ENCODE measurements at places on chromosomes 11 and 22. TPM values are rescaled to one million over a fixed set of nuclear protein-coding genes. Genes with fewer than 3 reads are reported as not detected.

Gene PRCP
- total RNA-seq, result 28.8 TPM

DNA sequence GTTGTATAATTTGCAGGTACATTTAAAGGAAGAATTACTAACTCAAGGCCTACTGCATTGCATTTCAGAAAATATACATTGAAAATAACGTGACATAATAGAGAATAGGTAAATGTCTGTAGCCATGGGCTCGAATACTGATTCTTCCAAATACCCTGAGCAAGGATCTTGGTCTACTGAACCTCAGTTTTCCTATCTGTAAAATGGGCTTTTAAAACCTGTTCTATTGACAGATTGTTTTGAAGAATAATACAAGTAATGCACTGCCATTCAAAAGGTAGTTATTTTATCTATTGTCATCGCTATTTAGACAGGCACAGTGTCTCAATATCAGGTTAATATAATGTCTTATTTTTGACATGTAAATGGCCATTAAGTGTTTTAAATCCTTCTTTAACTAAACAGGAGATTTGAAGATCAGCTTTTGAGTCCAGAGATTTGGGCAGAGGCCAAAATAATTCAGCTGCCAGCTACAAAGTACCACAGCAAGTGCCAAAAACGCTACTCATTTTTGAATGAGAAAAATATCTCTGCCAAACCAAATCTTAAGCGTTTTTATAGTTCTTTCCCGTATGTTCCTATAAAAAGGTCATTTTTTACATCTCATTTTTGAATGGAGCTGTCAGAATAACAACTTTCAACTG lies 56.7 kb downstream of the CTSC start:
- H3K27ac ChIP-seq, result no peak overlapping the region
- H3K4me3 ChIP-seq, result no peak overlapping the region
- H3K27me3 ChIP-seq, result no peaks in the 10 kb centered on the region
- H3K4me1 ChIP-seq, result peaks cover 6% of the 10 kb centered on the region
- H3K36me3 ChIP-seq, result no peaks in the 10 kb centered on the region

DNA sequence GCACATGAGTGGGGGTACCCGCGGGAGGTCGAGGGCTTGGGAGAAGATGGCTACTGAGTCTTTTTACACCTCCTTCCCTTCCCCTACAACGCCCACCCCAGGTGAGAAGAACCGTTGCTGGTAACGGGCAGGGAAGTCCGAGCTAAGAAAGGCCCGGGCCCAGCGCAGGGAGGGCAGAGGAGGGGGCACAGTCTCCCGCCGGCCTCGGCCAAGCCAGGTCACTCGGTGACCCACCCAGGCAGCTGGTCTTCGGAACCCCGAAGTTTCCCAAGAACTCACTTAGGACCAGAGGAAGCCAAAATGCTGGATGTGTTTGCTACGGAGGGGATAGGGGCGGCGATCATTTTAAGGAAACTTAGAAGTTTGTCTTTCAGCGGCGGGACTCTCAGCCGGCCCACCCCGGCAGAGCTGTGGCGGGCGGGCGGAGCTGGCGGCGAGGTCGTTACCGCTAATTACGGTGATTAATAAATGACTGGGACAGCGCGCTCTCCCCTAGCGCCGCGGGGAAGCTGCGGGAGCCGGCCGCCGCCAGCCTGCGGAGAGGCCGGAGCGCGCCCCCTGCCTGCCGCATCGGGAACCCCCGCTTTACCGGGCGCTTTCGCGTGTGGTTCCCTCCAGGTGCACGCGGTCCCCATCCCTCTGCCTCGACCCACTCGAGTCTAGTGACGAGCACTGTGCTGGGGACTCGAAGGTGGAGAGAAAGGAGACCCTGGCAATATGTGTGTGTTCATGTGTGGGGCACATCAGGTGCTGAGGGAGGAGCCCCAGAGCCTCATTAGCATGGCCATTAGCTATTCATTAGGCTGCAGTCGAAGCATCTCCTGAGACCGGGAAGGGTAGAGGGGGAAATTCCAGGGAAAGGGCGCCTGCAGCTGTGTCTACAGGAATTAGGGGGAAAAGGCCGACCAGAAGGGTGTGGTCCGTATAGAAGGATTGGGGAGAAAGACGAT lies 945 bp downstream of the ROBO3 start:
- no peaks in the 10 kb centered on the region for H3K36me3 ChIP-seq
- H3K4me3 ChIP-seq, result peak overlapping the region; percentile 28
- peak; percentile 54 for DNase-seq
- H3K27ac ChIP-seq, result no peak overlapping the region
- peaks cover 42% of the 10 kb centered on the region for H3K4me1 ChIP-seq

- no peaks in the 10 kb centered on the region for H3K27me3 ChIP-seq
- H3K27ac ChIP-seq, result no peak overlapping the region
- no peak overlapping the region for H3K4me3 ChIP-seq
- no peaks in the 10 kb centered on the region for H3K4me1 ChIP-seq
- no peak for DNase-seq
Measured at GRCh38 chr22:21961886-21962654, 9.4 kb upstream of the PPM1F start.

DNA sequence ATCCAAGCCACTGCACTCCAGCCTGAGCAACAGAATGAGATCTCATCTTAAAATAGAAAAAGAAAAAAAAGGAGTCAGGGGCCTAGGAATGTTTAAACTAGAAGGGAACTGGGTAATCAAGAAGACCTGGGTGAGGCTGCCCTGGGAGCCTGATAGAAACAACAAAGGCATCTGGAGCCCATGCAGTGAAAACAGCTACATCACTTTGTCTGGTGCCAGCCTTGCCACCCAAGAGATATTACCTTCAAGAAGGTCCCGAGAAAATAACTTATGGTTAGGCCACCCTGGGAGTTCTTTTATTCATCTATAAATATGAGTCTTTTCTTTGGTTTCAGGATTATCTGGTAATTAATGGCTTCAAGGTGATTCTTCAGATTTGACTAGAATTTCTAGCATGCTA lies 412.1 kb downstream of the METTL15 start:
- no peaks in the 10 kb centered on the region for H3K27me3 ChIP-seq
- no peaks in the 10 kb centered on the region for H3K4me1 ChIP-seq
- H3K27ac ChIP-seq, result no peak overlapping the region
- no peak overlapping the region for H3K4me3 ChIP-seq
- no peaks in the 10 kb centered on the region for H3K36me3 ChIP-seq

DNA sequence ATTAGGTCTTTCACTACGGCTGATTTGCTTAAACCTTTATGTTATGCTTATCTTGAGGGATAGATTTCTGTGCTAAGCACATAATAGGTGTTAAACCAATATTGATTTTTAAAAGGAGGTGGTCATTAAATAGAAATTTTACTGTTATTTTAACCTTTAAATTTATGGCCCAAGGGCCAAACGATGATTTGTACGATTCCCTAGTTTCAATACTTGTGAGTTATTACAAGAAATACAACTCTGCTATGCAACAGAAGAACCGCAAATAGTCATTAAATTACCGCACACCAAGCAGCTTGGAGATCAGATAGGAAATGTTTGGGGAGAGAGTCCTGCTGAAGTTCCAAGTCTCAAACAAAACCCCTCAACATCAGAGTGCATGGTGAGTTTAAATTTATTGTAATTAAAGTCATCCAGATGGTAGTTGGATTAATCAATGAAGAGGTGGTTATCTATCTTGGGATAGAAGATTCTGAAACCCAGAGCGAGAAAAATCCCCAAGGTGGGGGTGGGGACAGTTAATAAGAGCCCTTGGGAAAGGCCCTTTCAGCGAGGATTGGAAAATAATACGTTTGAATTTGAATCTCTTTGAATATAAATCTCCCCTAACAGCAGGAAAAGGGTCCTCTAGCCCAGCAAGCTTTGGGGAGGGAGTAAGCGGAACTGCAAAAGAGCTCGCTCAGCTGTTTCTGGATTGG lies 805 bp upstream of the QSER1 start:
- H3K4me1 ChIP-seq, result peaks cover 8% of the 10 kb centered on the region
- peak overlapping the region; percentile 97 for H3K27ac ChIP-seq
- no peaks in the 10 kb centered on the region for H3K27me3 ChIP-seq

GRCh38 chr11:77619576-77620198 lies 17.9 kb downstream of the CLNS1A start:
- no peaks in the 10 kb centered on the region for H3K4me1 ChIP-seq
- no peak overlapping the region for H3K27ac ChIP-seq
- no peaks in the 10 kb centered on the region for H3K27me3 ChIP-seq
- H3K4me3 ChIP-seq, result no peak overlapping the region
- no peak for DNase-seq

- peaks cover 10% of the 10 kb centered on the region for H3K4me1 ChIP-seq
- H3K27ac ChIP-seq, result no peak overlapping the region
- peak; percentile 34 for DNase-seq
- H3K4me3 ChIP-seq, result no peak overlapping the region
Measured at GRCh38 chr22:26619510-26619909, 1.7 kb upstream of the CRYBB1 start.

- no peak for DNase-seq
- H3K27me3 ChIP-seq, result no peaks in the 10 kb centered on the region
Measured at GRCh38 chr11:29527391-29527936, 489.4 kb downstream of the KCNA4 start.

DNA sequence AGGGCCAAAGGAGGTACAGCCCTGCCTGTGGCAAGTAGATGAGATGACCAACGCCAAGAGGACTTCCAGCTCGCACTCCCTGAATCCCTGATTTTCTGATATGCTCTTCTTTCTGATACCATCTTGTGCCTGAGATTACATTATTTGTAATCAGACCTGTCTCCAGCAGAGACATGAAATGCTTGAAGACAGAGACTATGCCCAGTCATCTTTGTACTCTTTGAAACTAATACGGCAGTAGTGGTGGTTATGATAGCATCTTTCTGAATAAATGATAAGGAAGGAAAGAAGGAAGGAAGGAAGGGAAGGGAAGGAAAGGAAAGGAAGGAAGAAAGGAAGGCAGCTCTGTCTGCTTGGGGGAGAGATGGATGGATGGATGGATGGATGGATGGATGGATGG lies 27.8 kb downstream of the IL10RA start:
- no peak overlapping the region for H3K4me3 ChIP-seq

GRCh38 chr22:40819599-40820140 lies 524 bp upstream of the SLC25A17 start:
- H3K4me1 ChIP-seq, result peaks cover 13% of the 10 kb centered on the region
- no peaks in the 10 kb centered on the region for H3K27me3 ChIP-seq
- H3K27ac ChIP-seq, result peak overlapping the region; percentile 89
- H3K36me3 ChIP-seq, result peaks cover 23% of the 10 kb centered on the region
- peak overlapping the region; percentile 97 for H3K4me3 ChIP-seq

- H3K27me3 ChIP-seq, result no peaks in the 10 kb centered on the region
- H3K27ac ChIP-seq, result no peak overlapping the region
- DNase-seq, result no peak
- H3K36me3 ChIP-seq, result no peaks in the 10 kb centered on the region
Measured at GRCh38 chr22:21909871-21910270, 42.4 kb upstream of the MAPK1 start.
